ENCODE measurements at places on chromosomes 1 and 21.

DNA sequence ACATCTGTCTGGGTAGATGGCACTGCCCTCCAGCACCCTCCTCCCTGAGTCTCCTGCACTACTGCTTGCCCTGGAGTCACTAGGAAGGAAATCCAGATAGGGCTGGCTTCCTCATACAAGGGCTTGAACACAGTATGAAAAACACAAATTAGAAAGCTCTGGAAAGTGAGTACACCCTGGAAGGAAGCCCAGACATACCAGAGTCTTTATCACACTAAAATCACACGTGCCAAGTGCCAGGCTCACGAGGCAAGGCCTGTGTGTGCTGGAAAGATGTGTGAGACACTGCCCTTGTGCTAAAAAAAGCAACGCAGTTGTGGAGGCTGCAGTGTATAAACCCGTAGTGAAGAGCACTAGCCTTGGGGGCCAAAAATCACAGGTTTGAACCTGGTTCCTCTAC is 28.3 kb upstream of the S100A7 start:
- no peak for DNase-seq

- DNase-seq = no peak
These were observed 378.4 kb upstream of the RUNX1 start for GRCh38 chr21:35427320-35428000.

DNA sequence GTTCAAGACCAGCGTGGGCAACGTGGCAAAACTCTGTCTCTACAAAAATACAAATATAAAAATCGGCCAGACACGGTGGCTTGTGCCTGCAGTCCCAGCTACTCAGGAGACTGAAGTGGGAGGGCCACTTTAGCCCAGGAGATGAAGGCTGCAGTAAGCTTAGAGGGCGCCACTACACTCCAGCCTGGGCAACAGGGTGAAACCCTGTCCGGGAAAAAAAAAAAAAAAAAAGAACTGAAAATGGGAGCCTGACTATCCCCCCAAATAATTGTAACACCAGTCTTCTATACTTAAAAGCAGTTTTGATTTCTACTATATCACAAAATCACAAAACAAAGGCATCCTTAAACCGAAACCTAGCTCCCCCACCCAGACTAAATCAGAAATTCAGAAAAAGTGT is 60.3 kb downstream of the CDC42BPA start:
- no peak for DNase-seq

DNA sequence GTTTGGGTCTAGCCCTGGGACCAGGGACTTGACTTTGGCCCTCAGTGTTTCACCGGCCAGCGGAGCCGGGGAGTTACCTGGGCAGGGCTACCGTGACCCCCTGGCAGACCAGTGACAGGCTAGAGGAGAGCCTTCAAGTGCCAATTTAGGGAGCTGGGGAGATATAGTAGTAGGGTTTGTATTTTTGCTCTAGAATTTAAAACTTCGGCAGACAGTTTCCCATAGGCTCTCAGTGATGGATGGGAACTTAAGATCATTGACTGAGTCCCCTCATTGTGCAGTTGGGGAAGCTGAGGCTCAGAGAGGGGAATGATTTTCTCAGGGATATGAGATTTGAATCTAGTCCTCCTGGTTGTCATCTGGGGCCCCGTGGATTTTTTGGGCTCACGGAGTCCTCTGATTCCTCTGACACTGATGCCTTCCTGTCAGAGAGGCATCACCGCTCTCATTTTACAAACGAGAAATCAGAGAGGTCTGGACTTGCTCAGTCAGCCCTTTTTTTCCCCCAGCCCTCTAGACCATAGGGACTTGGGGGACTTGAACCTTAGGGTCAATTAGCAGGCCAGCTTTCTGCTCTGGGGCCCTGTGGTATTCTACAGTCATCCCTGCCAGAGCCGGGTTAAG is 58.3 kb upstream of the ACOT11 start:
- DNase-seq = no peak

DNA sequence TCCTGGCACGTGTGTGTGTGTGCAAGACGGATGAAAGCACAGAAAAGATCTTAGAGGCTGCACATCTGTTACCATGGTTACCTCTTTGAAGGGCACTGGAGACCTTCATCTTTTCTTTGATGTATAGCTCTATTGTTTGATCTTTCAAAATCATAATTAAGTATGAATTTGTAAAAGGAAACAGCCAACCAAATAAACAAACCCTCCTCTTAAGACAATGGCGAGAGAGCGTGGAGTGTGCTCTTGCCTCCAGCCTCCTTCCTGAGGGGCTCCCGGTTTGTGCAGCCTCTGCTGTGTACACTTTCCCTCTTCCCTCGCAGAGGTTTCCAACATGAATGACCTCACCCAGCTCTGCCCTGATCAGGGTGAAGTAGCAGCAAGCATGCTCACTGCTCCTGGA is 27.9 kb downstream of the CACNA1S start:
- DNase-seq = no peak

DNA sequence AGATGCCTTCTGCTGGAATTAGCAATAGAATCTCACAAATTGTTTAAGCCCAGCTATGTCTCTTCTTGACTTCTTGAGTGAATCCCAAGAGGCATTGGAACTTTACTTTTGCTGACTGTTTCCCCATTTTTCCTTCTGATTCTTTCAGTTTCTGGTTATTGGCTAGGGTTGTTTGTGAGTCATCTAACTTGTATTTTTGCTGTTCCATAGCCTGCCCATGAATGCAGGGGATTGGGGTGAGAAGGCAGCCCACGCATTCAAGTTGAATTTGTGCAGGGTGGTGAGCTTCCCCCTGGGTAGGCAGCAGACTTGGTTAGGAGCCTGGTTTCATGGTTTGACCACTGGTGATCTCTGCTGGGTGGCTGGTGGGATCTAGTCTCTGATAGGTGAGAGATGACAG is 10.4 kb upstream of the KLF17 start:
- peak; percentile 5 for DNase-seq

DNA sequence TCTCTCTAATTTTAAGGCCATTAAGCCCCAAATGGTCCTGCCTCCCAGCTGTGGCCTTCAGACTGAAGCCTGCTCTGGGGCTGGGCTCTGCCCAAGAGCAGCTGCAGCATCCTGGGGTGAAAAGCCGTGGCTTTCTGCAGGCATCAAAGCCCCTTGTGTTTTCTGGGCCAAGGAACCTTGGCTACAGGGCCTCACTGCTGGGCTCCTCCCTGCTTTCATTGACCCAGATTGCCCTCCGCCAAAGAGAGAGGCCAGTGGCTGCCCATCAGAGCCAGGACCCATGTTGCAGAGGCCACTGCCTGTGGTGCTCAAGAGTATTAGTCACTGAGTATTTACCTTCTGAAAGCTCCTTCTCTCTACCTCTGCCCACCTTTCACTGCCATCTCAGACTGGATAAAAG is 1.6 kb downstream of the ZNF648 start:
- no peak for DNase-seq

DNA sequence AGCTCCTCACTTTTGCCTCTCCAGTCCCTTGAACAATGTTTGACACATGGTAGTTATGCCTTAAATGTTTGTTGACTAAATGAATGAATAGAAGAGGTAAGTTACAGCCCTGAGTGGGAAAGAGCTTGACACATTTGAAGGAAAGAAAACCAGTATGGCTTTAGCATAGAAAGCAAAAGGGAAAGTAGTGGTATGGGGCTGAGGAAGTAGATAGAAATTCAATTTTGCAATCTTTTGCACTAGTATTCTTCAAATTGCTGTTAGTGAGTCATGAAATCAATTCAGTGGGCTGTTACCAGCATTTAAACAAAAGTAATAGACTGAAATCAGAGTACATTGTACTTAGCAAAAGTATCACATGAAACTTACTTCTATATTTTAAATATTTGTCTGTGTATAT is 21.1 kb downstream of the PLA2G4A start:
- DNase-seq = no peak

DNA sequence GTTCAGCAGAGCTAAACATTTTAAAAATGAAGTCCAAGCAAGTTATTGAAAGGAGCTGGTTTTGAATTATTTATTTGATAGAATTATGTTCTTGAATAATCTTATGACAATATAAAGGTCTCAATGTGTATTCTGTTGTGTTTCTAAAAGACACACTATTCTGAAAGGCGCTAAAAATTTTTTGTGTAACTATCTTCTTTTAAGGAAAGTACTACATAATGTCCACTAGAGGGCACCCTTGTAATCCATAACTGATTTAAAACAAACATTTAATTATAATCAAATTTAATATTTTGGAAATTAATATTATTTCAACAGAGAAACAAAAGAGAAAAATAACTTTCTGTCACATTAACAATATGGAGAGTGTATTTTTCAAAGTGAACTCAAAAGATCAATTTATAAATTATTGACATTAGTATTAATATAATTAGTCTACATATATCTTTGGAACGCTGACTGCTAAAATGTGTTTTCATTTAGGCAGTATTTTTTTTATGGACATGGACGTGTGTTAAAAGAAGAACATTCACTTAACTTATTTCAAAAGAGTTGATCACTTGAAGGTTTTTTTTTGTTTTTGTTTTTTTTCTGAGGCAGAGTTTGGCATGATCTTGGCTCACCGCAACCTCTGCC is 248.4 kb downstream of the DENND1B start:
- DNase-seq = peak; percentile 5

DNA sequence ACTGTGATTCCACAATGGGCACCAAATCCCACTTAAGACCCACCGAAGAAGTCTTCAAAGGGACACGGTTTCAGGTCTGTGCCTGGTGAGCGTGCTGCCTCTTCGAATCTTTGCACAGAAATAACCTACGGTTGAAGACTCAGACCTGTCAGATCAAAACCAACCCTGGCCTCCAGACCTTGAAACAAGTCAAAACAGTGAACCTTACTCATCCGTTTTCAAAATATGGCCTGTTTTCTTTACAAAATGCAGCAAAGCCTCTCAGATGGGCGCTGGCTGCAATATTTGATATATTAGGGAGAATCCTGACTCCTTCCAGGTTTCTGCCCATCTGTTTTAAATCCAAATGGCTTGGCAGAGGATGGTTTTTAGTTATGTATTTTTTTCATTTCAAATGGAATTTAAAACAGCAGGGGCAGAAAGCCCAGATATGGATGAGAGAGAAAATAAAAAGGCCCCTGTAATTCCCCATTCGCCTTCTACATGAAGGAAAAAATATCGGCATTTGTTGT is 14.0 kb downstream of the JUN start:
- DNase-seq = no peak

- DNase-seq = no peak
These were observed 252.4 kb downstream of the TOMM20 start for GRCh38 chr1:234875953-234876855.

DNA sequence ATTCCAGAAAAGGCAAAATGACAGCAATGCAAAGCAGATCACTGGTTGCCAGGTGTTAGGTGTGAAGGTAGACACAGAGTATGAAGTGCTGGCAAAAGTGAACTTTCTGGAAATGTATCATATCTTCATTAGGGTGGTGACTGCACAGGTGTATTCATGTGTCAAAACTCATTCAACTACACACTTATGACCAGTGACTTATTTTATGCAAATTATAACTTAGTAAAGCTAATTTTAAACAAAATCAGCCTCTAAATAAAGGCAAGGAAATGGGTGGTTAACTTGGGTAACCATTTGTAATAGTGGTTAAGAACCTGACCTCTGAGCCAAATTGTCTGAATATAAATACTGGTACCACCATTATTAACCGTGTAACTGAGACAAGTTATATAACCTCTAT is 7.4 kb downstream of the COP1 start:
- DNase-seq = no peak

- DNase-seq = no peak
These were observed 24.3 kb downstream of the TMEM201 start for GRCh38 chr1:9612871-9613624.

GRCh38 chr1:226788965-226789364 is 49.9 kb upstream of the ITPKB start:
- DNase-seq = no peak

GRCh38 chr21:26403321-26403720 is 169.8 kb downstream of the CYYR1 start:
- DNase-seq = no peak

DNA sequence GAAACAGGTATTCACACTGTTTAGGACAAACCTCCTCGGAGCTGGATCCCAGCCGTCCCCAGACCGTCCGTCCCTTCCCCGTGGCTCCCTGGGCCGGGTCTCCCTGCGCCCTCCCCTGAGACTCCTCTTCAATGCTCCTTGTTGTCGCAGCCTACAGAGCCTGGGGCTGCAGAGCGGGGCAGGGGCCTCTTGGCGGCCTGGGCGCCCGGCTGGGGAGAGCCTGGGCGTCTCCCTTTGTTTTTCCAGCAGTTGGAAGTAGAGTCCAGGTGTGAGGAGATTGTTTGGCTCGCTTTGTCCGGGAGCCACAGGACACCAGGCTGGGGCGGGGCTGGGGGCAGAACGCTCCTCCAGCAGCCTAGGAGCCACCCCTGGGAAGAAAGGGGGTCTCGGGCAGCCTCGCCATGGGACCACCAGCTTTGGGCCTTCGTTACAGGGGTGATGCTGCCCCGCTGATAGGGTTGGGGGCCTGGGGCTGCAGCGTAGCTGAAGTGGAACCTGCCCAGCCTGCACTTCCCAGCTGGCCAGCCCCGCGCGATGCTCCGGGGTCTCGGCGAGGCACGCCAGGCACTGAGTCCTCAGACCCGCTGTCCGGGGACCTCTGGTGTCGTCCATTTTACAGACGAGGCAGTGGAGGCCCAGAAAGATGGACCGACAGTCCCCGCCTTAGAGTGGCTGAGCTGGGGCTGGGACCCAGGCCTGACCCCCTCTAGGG is 66.9 kb downstream of the PRDM16 start:
- DNase-seq = no peak

GRCh38 chr1:21082073-21082472 is 94.6 kb downstream of the EIF4G3 start:
- no peak for DNase-seq

DNA sequence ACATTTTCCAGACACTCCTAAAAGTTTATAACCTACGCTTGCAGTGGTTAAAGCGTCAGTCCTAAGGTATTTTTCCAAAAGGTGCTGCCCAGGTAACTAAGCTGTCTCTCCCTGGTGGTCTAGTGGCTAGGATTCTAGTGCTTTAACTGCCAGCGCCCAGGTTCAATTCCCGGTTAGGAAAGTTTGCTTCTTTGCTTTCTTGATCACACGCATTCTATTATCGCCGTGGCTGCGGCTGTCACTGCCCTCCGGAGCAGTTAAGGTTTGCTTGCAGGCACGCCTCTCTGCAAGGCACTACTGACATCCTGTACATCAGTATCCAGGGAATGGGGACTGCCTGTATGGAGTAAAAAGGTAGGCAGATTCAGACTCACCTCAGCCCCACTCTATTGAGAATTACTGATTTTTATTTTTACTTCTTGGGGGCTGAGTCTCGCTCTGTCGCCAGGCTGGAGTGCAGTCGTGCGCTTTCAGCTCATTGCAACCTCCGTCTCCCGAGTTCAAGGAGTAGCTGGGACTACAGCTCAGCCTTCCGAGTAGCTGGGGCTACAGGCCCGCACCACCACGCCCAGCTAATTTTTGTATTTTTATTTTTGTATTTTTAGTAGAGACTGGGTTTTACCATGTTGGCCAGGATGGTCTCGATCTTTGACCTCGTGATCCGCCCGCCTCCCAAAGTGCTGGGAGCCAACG is 53.2 kb upstream of the CFAP126 start:
- no peak for DNase-seq

Data from GM04504 (cell line).